Fibroblast of villous mesenchyme (primary cell): ENCODE measurements at places on chromosomes 11 and 22. TPM values are rescaled to one million over a fixed set of nuclear protein-coding genes. Genes with fewer than 3 reads are reported as not detected.
A peak's percentile ranks its signal among the peaks of the same experiment; 100 is the strongest.

The FOLR3 gene
- total RNA-seq: 0.64 and 2.6 TPM in 2 replicates

DNA sequence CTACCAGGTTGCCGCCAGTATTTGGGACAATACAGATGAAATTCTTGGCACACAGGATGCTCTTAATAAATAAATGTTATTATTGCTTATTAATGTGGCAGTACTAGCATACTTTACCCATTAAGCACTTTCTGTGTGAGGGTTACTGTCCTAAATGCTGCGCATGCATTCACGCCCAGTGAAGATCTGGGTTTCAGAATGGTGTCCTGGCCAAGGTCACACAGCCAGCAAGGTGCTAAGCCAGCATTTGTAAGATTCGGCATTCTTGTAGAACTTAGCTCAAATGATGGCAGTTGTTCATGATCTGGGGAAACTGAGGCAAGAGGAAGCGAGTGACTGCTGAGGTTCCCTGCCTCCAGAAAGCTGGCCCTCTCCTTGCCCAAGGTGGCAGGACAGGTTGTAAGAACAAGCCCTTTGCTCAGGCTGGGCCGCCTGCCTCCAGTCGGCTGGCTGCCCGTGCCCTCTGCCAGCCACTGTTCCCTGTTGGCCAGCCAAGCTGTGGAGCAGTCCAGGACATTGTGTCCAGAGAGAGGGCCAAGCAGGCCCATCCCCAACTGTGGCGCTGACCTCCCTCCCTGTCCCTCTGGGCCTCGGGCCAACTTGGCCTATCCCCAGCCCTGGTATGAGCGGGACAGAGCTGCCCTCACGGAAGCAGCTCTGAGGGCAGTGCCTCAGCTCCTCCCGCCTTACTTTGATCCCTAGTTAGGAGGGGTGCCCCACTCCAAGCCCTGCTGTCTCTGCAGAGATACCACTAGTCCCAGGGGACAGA, 28.8 kb downstream of the TOB2 start:
- no peak for DNase-seq

DNA sequence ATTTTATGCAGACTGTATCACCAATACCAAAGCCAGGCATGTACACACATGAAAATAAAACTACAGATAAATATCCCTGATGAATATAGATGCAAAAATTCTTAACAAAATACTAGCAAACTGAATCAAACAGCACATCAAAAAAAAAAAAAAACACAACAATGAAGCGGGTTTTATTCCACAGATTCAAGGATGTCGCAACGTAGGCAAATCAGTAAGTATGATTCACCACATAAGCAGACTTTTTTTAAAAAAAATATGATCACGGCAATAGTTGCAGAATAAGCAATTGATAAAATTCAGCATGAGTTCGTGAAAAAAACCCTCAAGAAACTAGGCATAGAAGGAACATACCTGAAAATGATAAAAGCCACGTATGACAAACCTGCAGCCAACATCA, 21.3 kb downstream of the OR51F1 start:
- DNase-seq: no peak

GRCh38 chr11:15958910-15959309, 397.4 kb downstream of the SOX6 start:
- DNase-seq: no peak

- no peak for DNase-seq
Measured at GRCh38 chr11:116262370-116262769, 510.4 kb downstream of the BUD13 start.

DNA sequence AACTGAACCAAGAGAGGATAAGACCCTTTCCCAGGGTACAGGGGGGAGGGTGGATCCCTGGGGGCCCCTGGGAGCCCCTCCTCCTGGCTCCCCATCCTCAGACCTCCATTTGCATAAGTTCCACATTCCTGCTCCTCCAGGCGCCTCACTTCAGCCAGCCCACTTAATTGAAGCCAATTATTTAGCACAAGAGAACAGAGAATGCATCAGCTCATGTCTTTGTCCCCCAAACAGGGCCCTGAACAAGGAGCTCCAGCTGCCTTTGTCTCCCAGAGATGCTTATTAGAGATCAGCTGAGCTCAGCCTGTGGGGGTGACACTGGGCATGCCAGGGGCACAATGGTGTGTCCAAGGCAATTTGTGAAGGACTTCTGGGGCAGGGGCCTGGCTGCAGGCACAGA, 89.9 kb upstream of the PRDM11 start:
- DNase-seq: no peak

DNA sequence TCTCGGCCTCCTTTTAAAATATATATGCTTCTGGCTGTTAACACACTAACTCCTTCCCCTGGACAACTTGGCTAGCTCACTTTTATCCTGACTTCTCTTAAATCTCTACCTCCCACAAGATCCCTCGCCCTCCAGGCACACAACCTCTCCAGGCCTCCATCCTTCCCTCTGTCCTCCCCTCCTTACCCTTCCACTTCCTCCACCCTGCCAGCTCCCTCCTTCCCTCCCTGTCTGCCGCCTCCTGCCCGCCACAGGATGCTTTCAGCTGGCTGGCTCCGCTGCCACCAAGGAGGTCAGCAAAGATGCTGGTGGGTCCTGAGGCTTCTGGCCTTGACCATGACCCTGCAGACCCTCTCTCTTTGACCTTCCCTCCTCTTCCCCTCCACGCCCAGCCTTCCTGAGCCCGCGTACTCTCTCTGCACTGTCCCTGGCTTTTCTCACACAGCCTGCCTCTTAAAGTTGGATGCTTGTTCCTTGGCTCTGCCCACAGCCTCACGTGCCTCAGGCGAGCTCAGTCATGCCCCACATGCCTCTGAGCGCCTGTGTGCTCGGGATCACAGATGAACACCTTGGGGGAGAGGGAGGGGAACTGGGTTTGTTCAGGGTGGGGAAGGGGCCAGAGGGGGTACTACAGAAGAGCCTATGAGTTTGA, 6.7 kb downstream of the NFAM1 start:
- DNase-seq: no peak

GRCh38 chr11:124673333-124674167, at the start of the genes SIAE and SPA17:
SIAE (minus strand) TSS chr11:124673739; CDS start chr11:124673708, 31 bp downstream.
SPA17 (plus strand) TSS chr11:124673904; CDS start chr11:124675265, 1,361 bp downstream.
- DNase-seq: peak; percentile 99

GRCh38 chr22:39245130-39246039, 603 bp upstream of the PDGFB start:
- DNase-seq: no peak

GRCh38 chr11:77063861-77064260, 2.9 kb upstream of the CAPN5 start:
- DNase-seq: no peak

- DNase-seq: peak; percentile 53
Measured at GRCh38 chr11:10114593-10115404, 179.2 kb downstream of the SBF2 start.
